ENCODE measurements at places on chromosomes 1 and 21.

DNA sequence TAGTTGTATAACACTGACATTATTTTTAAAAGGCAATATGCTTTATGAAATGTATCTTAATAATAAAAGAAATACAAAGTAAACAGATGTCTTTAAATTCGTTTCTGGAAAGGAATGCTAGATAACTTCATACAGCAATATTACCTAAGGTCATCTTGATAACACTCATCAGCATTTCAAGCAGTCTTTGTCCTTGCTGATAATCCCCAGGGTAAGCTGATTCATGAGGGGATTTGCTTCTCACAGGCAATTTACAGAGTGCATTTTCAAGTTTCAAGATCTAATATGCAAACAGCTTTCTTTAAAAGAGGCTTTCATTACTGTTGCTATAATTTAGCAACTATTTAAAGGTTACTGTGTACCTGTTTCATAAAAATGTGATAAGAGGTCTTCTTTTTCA is 75.2 kb upstream of the NEK2 start:
- no peak for DNase-seq

DNA sequence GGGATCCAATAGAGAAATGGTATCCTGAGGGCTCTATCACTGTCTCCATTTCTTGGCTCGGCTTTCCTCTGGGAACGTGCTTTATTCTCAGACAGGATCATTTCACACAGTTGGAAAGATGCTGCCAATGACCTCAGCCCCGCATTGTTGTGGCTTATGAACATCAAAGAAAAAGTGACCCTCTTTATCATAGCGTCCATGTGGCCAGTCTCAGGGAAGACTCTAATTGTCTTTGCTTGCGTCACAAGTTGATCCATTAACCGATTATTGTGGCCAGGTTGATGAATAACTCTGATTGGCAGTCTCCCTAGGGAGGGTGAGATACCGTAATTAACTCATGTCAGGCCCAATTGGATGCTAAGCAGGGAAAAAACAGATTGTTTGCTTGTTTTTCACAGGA is 10.4 kb upstream of the TMEM9 start:
- no peak for DNase-seq

- no peak for DNase-seq
Observed at GRCh38 chr1:63864224-63864641, 90.4 kb downstream of the ROR1 start.

GRCh38 chr1:4447778-4448420 is 206.5 kb upstream of the AJAP1 start:
- DNase-seq, result no peak

DNA sequence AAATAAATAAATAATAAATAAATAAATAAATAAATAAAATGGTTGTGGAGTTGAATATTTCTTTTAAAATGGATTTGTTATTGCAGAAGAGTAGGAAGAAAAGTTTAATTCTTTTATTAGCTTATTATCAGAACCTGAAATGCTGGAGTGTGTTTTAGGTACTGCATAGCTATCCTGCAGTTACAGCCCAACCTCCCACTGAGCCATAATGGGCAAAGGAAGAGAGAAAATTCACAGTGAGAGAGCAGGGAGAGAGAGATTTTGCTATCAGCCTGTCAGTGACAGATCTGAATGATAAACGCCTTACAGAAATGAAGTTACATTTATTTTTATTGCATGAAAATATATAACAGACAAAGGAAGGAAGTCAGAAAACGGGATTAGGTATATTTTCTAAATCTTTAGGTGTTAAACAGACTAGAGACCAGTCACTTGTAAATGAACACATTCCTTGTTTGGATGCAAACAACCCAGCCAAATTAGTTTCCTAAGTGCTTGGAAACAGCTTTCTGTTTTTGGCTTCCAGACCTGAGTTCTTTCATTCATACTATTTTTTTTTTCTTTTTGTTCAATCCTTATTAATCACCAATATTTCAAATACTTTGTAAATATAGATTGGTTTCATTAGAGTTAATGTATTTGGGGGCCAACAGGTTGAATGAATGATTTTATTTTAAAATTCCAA is 425.3 kb downstream of the USP25 start:
- DNase-seq, result no peak
